ENCODE measurements at places on chromosomes 6 and 20.

GRCh38 chr20:24894488-24894887 is 54.6 kb upstream of the CST7 start:
- DNase-seq, result no peak

- peak; percentile 87 for DNase-seq
Observed at GRCh38 chr6:28141500-28142329, at the start of gene ZKSCAN8. Gene ZKSCAN8 (plus strand): TSS chr6:28141883. CDS start chr6:28148408, 6,525 bp downstream.

DNA sequence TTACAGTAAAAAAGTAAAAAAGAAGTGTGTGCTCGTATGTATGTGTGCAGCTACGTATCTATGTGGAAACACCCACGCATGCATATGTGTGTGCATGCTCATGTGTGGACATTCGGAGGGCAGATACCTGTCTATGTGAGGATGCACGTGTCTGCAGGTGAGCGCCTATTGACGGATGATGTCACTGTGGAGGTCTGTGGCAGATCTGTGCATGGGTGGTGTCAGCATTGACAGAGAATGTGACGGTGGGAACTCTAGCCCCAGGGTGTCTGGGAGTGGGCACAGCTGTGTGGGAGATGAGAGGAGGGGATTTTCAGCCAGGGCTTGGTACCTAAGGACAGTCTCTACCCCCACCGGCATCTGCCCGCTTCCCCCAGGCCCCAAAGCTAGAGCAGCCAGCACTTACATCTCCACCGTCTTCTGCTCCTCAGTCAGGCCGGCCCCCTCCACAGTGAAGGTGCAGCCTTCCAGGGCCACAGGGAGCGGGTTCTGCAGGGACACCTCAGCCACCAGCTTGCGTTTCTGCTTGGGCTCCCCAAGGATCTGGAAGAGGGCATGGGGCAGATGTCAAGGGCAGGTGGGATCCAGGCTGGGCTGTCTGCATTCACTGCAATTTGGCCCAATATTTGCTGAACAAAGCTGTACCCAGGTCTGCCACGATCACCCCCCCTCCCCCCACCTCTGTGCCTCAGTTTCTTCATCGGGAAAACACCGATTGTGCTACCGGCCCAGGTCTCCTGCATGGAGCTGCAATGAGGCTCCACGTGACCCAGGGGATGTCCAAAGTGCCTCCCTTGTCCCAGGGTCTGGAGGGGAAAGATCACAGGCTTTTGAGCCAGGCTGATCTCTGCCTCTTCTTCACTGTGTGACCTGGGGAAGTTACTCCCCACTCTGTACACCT is 34.1 kb downstream of the TGM2 start:
- DNase-seq, result peak; percentile 10

DNA sequence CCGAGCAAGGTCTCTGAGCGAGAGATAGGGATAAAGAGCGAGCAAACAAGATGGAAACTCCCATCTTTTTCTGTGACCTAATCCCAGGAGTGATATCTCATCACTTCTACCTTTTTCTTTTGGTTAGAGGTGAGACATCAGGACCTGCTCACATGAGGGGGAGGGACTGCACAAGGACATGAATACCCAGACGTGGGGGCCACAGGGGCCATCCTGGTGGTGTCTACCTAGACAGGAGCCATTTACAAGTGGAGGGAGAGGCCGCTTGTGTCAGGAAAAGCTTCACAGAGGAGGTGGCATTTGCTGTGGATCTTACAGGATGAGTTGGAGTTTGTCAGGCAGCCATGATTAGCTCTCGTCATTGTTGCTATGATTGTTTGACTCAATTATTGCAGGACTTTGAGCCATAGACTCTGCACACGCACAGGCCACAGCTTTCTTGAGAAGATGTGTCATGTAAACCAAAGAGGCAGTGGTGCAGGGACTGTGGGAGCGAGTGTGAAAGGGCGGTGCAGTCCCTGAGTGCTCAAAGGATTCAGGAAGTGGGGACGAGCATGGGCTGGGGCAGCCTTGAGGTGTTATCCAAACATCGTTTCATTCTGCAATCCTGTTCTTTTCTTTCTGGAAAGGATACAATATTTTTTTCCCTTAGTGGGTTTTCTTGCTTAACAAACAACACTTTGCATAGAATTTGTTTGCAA is 7.7 kb downstream of the NPEPL1 start:
- DNase-seq, result no peak

DNA sequence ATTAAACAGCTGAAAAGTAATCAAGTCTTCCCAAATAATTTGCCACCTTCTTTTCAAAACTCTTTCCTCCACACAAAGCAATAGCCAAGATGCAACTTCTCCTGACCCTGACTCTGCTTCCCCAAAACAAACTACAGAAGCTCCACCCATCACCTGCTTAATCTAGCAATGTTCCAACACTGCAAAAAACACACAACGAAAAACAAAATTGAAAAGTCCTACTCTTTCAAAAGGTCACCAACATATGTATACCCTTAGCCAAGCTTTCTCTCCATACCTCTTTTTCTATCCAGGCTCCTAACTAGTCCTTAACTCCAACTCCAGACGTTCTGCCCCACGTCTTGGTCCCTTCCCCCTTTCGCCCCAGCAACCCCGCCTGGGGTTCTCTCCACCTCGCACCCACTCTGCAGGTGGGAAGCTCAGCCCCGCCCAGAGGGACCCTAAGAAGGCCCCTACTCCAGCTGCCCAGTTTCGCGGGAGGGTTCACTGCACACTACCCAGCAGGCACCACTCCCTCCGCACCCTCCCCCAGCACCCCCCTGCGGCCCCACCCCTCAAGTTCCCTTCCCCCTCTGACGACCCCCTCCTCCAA is 717 bp downstream of the CSNK2A1 start:
- DNase-seq, result no peak

DNA sequence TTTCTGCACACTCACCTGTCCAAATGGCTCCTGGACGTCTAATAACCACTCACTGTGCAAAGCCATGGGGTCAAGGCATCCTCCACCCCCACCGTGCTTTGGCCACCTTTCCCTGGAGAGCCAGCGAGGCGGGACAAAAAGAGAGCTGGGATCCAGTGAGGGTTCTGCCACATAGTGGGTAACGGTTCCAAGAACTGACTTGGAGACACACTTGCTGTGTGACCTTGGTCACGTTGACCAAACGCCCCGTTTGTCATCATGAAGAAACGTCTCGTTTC is 287.2 kb downstream of the TFAP2C start:
- DNase-seq, result no peak

- DNase-seq, result no peak
Observed at GRCh38 chr20:8608470-8608869, 460.4 kb upstream of the PLCB4 start.

DNA sequence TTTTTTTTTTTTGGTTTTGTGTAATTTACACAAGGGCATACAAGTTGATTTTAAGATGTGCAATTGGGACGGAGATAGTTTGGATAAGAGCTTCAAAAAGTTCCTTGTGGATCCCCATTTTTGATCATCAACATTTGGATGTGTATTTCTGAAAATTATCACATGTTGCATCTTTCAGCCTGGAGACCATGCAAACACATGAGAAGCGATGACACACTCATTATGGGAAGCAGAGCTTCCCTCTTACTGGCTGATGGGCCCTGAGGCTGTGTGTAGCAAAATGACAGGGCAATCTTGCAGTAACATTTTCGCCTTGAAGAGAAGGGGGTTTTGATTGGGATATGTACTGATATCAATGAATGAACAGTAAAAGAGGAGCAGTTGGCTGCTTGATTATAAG is 22.0 kb upstream of the RIPK1 start:
- no peak for DNase-seq

Measured in fibroblast of villous mesenchyme (primary cell).